ENCODE measurements at places on chromosomes 7 and 10.

GRCh38 chr7:73621168-73622063, 2.9 kb downstream of the MLXIPL start:
- no peak for DNase-seq

DNA sequence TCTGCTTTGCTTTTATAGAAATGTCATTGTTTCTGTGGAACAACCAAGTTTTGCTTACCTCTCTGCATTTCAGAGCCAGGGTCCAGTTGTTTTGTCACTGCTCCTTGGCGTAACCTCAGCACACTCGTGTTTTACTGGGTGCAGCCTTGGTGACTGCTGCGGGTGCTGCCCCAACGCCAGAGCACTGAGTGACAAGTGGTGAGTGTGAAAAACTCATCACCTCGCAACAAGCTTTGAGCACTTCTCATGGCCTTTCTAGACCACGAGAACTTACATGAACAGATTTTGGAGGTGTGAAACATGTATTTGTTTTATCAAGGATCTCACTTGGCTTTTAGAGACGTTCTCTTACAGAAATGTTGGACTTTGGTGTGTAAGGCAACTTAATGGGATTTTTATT, 31.0 kb downstream of the GLRX3 start:
- DNase-seq = no peak

DNA sequence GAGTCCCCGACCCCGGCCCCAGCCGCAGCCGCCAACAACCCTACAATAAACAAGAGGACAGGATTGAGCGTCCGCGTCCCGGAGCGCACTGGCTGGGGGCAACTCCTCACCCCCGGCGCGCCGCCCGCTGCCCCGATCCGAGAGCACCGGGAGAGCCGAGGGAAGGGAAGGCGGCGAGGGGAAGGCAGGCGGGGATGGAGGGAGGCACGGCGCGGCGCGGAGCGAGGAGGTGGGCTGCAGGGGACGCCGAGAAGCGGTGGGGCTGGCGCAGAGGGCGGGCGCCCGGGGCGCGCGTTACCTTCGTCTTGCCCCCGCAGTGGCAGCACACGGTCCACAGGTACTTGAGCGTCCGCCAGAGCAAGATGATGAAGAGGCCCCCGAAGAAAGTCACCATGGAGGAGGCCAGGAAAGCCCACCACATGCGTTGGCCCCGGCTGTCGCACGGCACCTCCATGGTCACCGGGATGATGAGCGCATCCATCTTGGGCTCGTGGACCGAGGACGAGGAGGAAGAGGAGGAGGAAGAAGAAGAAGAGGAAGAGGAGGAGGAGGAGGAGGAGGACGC, 559 bp downstream of the KCNMA1 start:
- no peak for DNase-seq

DNA sequence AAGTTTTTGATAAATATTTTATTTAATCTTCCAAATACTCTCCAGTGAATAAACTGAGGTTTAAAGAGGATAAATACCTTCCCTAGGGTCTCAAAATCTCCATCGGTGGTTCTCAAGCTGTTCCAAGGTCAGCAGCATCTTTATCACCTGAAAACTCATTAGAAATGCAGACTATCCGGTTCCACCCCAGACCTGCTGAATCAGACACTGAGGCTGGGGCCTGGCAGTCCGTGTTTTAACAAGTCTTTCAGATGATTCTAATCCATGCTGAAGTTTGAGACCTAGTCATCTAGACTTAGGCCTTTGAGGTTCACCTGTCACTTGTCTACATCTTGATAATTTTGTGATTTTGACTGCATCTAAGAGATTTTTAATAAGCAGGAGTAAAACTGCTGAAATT, 37.5 kb downstream of the PLEKHA8 start:
- DNase-seq = no peak

- no peak for DNase-seq
Observed at GRCh38 chr10:6187278-6187677, 15.5 kb upstream of the PFKFB3 start.

GRCh38 chr7:101545441-101546190, 83.5 kb downstream of the MYL10 start:
- no peak for DNase-seq

DNA sequence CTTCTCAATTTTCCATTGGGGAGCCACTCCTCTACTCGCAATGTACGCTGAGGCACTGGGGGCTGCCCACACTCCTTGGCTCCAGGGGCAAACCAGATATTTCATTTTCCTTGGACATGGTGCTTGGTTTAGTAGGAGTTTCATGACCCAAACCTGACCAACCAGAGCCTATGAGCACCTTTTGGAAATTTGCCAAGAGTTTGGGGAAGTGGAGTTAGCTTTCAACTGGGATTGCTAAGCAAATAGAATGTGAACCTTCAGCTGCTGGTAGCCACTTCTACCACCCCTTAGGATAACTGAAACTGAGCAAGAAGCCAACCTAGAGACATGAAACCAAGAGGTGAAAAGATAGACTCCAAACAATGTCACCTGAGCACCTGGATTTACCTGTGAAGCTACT, 74.9 kb upstream of the COL13A1 start:
- no peak for DNase-seq

DNA sequence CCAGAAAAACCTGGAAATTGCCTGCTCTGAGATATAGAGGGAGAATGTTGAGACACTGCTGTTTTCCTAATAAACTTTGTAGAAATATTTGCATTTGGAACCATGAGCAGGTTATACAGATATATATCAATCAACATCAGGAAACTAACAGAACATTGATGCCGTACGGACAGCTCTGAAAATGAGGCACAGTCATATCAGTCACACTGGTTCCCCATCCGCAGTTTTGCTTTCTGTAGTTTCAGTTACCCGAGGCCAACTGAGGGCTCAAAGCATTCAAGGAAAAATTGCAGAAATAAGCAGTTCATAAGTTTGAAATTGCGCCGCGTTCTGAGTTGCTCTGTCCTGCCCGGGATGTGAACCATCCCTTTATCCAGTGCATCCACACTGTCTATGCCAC, 137.9 kb downstream of the KLF6 start:
- no peak for DNase-seq

DNA sequence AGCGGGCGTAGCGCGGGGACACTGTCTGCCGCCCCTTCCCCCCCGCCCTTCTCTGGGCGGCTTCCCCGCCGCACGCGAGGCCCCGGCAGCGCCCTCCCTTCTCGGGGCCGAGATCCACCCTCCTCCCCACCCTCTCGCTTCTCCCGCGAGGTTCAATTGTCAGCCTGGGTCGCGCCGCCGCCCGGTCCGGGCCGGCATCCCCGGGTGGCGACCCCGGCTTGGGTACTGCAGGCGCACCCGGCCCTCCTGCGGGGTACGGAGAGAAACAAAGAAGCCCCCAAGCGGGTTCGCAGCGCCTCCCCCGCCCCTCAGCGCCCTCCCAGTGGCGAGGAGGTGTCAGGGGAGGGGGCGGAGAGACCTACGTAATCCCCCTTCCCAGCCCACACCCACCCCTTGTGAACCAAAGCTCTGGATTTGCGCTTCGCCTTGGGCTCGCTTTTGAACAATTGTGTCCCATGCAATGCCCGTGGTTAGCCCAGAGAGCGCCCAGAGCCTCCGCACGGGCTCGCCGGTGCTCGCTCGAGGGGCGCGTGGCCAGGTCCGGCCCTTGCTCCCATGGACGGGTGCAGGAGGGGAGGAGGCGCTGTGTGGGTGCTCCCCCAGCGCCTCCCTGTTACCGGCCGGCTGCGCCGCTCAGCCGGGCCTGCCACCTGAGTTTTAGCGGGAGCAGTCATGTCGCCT, 634 bp downstream of the HECW1 start:
- DNase-seq = no peak

DNA sequence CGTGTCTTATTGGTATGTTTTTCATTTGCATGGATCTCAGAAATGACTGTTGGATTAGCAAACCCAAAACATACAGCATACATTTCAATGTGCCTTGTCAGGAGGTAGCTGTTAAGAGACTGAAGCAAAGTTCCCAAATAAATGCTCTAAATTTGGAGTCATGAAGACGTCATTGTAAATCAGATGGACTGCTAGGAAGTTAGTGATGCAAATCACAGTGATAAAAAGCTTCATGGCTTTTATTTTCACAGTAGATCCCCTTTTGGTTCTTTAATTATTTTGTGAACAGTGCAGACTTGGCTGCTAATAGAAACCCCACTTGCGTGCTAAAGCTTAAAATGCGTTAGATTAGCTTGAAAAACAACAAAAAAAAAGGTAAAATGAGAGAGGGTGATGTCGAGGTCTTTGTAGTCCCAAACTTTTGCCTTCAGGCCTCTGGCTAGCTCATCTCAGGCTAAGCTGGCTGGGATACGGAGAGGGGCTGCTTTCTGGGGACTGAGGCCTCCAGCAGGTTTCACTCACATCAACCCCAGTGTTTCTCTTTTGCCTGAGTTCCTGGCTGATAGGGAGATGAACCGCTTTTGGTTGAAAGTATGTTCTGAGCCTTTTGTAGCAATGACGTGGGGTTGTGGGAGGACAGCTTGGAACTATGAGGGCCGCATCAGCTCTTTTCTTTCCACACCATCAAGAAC, 107.1 kb upstream of the CDCA7L start:
- no peak for DNase-seq

DNA sequence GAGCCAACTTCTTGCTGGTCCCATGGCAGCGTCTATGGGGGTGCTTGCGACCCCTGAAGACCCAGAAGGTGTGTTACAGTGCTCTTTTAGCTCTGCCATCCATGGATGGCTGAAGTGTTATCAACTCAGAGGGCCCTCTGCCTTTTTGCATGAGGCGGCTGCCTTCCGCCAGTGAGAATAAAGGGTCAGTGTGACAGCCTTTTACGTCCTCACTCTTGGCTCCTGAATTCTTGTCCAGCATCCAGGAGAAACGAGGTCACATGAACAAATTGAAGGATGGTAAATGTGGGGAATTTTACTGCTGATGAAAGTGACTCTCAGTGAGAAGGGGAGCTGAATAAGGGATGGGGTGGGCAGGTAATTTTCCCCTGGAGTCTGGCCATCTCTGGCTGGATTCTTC, 24.1 kb downstream of the SSMEM1 start:
- no peak for DNase-seq

DNA sequence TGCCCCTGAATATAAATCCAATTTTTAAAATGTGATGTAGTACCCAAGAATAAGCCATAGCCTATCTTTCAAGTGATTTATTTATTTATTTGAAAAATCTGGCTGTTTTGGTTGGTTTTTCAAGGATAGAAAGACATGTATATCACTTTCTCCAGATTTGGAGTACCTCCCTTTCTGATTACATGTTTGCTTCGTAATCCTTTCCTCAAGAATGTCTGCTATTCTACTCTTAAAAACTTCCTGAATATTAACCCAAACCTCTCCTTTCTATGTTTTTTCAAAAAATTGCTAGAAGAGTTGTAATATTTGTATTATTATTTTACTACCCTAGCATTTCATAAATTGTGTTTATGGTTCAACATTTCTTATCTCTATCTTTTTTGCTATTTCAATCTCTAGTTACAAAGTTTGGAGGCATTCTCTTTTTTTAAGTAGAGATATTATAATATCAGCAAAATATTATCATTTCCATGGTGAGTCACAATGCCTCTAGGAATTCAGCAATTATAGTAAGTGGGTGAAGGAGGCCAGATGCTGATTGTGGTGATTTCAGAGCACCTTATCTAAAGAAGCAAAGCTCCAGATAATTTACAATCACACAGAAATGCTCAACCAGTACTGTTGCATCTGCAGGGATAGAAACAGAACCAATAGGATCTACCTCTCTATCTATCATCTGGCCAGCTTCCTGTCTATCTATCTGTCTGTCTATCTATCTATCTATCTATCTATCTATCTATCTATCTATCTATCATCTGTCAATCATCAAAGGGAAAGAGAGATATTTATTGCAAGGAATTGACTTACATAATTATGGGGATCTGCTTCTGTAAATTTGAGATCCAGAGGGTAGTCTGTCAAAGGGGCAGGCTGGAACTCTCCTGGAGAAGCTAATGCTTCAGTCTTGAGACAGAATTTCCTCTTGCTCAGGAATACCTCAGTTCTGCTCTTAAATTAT, 412.5 kb upstream of the SEMA3C start:
- no peak for DNase-seq

GRCh38 chr7:86558680-86559501, 84.8 kb upstream of the GRM3 start:
- DNase-seq = no peak

DNA sequence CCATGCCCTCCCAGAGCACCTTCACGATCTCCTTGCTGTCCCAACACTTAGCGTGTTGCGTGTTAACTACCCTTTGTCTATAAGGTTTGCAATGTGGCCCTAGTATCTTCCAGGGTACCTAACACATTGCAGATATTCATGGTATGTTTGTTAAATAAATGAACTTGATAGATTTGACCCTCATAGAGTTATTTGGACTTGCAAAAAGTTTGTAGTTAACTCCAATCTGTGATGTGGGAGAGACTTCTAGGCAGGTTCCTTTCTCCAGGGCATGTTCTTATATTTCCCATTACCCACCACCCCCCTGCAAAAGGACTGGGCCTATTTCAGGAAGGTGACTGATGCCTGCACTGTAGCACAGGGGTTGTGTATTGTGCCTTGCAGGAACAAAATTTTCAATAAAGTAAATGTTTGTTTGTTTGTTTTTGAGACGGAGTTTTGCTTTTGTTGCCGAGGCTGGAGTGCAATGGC, 612 bp downstream of the HILPDA start:
- no peak for DNase-seq

DNA sequence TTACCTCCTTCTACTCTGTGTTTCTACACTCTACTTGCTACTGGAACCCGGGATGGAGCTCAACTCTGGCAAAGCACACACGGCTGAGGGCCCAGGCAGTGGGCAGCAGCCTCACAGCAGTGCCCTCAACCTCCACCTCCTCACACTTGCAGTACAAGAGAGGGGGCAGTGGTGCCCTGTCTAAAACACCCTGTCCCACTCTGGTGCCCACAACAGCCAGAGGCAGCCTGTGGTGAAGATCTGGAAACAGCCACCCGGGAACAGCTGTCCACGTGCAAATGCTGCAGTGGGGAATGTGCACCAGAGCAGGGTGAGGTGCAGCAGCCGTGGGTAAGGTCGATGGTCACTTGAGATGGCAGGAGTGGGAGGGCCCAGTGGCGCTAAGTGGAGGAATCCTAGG, 13.7 kb downstream of the MAT1A start:
- no peak for DNase-seq

- DNase-seq = no peak
Observed at GRCh38 chr7:24192691-24193090, 91.3 kb upstream of the NPY start.

GRCh38 chr10:28561531-28561930, 28.6 kb downstream of the WAC start:
- DNase-seq = no peak

GRCh38 chr7:66617295-66617694, 11.4 kb upstream of the KCTD7 start:
- DNase-seq = no peak

GRCh38 chr7:1981201-1981877, 251.4 kb downstream of the MAD1L1 start:
- no peak for DNase-seq

DNA sequence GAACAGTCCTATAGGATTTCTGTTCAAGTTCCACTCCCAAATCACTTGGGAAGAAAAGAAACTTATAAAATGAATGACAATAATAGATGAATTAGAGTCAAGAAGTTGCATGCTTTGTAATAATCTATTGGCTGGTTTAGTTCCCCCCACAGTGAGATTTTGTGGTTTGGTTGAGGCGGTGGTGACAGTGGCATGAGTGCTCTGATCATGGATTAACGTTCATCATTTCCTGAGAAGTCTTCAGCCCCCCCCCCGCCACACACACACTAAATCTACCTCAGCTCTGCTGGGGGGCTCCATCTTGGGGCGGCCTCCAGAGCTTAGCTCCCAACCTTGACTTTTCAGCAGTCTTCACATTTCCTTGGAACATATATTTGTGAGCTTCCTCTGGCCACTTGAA, 121.7 kb downstream of the ABCA13 start:
- DNase-seq = no peak

GRCh38 chr7:153496257-153496656, 555.9 kb upstream of the DPP6 start:
- no peak for DNase-seq
